H7 (cell line): ENCODE measurements at places on chromosomes 7 and 10.

DNA sequence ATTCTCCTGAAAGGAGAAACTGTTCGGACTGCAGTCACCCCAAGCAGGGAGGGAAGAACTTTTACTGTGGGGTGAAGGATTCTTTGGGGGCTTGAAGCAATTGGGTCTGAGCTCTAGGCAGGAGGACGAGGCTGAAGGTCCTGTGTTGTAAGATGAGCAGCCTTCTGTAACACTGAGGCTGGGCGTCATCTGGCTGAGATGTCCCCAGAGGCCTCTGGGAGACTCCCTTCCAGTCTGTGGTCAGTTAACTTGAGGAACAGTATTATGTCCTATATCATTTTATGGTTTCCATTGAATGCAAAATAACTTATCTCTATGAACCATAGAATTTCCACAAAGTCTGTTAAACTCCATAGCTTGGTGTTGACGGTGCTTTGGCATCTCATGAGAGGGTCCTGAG lies 26.3 kb downstream of the FIGNL1 start:
- DNase-seq: no peak

- no peak for DNase-seq
Observed at GRCh38 chr7:16055263-16055976, 365.9 kb downstream of the CRPPA start.

GRCh38 chr7:17931069-17931468 lies 9.2 kb downstream of the SNX13 start:
- DNase-seq: no peak

GRCh38 chr10:88062798-88063472 lies 199.5 kb downstream of the PTEN start:
- no peak for DNase-seq

GRCh38 chr7:27953777-27954176 lies 213.8 kb downstream of the TAX1BP1 start:
- no peak for DNase-seq
